ENCODE measurements at places on chromosomes 7 and 10. TPM values are rescaled to one million over a fixed set of nuclear protein-coding genes. Genes with fewer than 3 reads are reported as not detected.

IL2RA gene
- 0.59 TPM for total RNA-seq

- no peaks in the 10 kb centered on the region for H3K36me3 ChIP-seq
- peak overlapping the region; percentile 66 for H3K4me3 ChIP-seq
- DNase-seq: no peak
- peak overlapping the region; percentile 91 for H3K27ac ChIP-seq
- H3K27me3 ChIP-seq: no peaks in the 10 kb centered on the region
These were observed 2.8 kb downstream of the HOXA10 start for GRCh38 chr7:27171325-27171636.

GPR26 gene
- total RNA-seq: not detected

PRF1 gene
- 6.4 TPM for total RNA-seq

- no peak for DNase-seq
- H3K4me3 ChIP-seq: no peak overlapping the region
- no peaks in the 10 kb centered on the region for H3K27me3 ChIP-seq
These were observed 20.3 kb downstream of the PCLO start for GRCh38 chr7:83142365-83142764.

- H3K4me3 ChIP-seq: no peak overlapping the region
- no peak for DNase-seq
- no peaks in the 10 kb centered on the region for H3K27me3 ChIP-seq
- no peaks in the 10 kb centered on the region for H3K36me3 ChIP-seq
These were observed 65.1 kb downstream of the TSPAN12 start for GRCh38 chr7:120792861-120793130.
